Cardiac septum (tissue), 1 donor: ENCODE measurements at places on chromosomes 12 and 14. TPM values are rescaled to one million over a fixed set of nuclear protein-coding genes. Genes with fewer than 3 reads are reported as not detected.

The PPP1R1A gene
- 37.9 TPM for total RNA-seq

The PIWIL1 gene
- total RNA-seq, result not detected

- no peak for DNase-seq
These were observed 1.9 kb downstream of the GPHN start for GRCh38 chr14:66509874-66510273.

The SIRT4 gene
- 2.4 TPM for total RNA-seq

DNA sequence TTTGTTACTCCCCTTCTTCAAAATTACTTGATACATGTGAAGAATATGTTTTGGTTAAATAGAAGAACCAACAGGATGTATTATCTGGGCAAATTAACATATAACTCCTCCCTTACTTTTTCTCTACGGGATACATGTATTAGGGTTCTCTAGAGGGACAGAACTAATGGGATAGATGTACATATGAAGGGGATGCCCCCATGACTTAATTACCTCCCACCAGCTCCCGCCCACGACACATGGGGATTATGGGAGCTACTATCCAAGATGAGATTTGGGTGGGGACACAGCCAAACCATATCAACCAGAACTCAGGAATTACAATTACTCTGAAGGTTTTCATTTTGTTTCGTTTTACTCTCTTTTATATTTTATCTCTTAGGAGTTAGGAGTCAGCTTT is 41.3 kb downstream of the VRK1 start:
- DNase-seq, result no peak

The POMT2 gene
- total RNA-seq, result 19.9 TPM

- DNase-seq, result no peak
These were observed at the start of gene TPH2 for GRCh38 chr12:71938728-71939385. Gene TPH2 (plus strand): TSS chr12:71938845. CDS start chr12:71938987, 142 bp downstream.

- DNase-seq, result no peak
These were observed 51.9 kb upstream of the REP15 start for GRCh38 chr12:27644158-27644845.

The ADAM20 gene
- 0.78 TPM for total RNA-seq

GRCh38 chr14:58712357-58712756 is 74.6 kb downstream of the DACT1 start:
- no peak for DNase-seq

DNA sequence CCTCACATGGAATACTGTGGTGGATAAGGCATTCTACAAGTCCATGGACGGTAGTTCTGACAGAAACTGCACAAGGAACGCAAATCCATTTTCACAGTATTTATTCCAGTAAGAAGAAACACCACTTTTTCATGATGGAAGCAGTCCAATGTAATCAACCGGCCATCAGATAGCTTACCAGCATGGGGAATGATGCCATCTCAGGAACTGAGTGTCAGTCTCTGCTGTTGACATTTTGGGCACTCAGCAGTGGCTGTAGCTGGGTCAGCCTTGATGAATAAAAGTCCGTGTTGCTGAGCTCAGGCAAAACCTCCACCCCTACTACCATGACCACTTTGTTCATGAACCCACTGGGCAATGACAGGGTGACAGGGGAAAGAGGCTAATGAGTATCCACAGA is 103.4 kb downstream of the PLCZ1 start:
- DNase-seq, result no peak

DNA sequence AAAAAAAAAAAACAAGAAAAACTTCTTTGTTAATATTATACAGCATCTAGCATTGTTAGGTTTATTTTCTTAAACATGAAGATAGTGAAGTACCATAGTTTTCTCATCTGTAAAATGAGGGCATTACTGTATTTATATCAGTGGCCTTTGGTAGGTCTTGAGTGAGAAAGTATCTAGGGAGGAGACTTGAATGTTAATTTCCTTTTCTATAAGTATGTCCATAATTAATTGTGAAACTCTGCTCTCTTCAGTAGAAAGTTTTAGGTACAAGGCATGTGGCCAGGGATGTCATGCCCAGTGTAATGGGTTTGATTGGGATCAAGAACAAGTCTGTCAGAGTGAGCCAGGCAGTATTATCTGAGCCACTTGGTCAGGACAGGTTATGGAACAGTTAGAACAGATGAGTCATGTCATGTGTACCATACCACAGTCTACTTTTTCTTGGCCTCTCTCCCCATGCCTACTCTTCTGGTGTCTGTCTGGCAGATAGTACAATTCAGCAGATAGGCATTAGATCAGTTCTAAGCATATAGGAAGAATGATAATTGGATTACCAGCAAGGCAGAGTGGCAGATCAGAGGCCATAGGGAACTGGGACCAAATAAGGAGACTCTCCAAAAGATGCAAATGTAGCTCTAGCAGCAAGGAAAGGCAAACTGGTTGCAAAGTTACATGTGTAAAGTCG is 30.4 kb downstream of the FBXO34 start:
- DNase-seq, result no peak

GRCh38 chr14:55129086-55129427 is at the start of gene LGALS3:
Gene LGALS3 (plus strand): TSS chr14:55129252. CDS start chr14:55137374, 8,122 bp downstream.
- DNase-seq, result peak; percentile 91

DNA sequence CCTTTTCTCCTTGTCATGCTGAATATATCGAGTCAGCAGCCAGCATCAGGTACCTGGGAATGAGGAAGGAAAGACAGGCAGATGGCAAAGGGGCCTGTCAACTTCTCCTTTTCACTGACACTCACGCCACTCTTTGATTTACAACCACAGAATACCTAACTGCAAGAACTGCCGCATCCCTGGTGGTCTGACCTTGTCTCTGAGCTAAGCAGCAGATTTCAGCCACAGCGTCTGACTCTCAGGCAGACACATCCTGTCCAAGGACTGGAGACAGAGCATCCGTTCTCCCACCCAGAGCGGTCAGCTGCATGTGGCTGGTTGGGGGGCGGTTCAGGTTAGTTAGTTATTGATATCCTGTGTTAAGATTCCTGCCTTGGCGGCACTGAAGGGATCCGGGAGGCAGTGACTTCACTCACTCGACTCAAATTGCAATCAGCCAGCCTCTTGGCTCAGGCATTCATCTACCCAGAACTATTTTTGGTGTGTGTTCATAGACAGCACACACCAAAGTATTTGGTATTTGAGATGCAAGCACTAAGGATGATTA is 11.2 kb upstream of the MAP1LC3B2 start:
- no peak for DNase-seq

The KCNJ8 gene
- total RNA-seq, result 38.0 TPM
